ENCODE measurements at places on chromosomes 5 and 9. TPM values are rescaled to one million over a fixed set of nuclear protein-coding genes. Genes with fewer than 3 reads are reported as not detected.

- H3K4me1 ChIP-seq, result peaks cover 15% of the 10 kb centered on the region
- H3K27ac ChIP-seq, result no peak overlapping the region
- H3K4me3 ChIP-seq, result no peak overlapping the region
- H3K36me3 ChIP-seq, result no peaks in the 10 kb centered on the region
These were observed 219.9 kb downstream of the SEMA6A start for GRCh38 chr5:116354699-116355098.

DNA sequence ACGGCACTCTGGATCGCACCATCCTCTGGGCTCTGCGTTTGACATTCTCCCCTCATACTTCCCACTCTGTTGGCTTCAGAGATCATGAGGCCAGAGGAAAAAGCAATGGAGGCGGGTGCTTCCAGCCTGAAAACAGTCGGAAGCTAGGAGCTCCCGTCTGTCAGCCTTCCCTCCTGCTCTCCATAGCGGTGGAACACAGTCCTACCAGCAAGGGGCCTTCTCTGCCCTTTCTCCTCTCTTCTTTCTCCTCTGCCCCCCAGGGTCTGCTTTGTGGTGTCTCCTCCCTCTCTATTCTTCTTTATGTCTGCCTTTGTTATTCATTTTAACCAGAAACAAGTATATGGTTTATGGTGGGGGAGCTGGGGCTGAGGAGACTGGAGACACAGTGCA, 152.5 kb upstream of the NFIB start:
- H3K4me3 ChIP-seq, result no peak overlapping the region
- H3K4me1 ChIP-seq, result no peaks in the 10 kb centered on the region
- no peak for DNase-seq
- no peaks in the 10 kb centered on the region for H3K36me3 ChIP-seq

Gene CRB2
- 0.15 TPM for polyA plus RNA-seq

GRCh38 chr9:76808636-76809035, 44.4 kb downstream of the PCA3 start:
- DNase-seq, result no peak
- no peak overlapping the region for H3K27ac ChIP-seq
- H3K4me1 ChIP-seq, result no peaks in the 10 kb centered on the region
- no peak overlapping the region for H3K4me3 ChIP-seq
- no peaks in the 10 kb centered on the region for H3K36me3 ChIP-seq

DNA sequence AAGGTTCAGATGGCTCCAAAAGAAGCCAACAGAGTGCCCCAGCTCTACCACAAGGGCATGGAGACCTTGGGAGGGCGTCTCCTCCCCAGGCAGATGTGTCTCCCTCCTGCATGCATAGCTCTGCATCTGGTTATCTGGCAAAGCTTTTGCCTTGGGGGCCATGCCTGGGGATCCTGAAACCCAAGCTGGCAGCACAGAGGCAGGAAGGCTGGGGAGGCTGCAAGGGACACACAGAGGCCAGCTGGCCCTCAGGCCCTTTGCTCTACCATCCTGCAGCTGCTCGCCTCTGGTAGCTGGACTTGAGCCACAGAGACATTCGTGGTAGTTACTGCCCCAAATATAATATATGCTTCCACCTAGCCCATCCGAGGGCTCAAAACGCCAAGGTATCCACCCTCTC, 3.9 kb downstream of the SEPTIN8 start:
- H3K4me3 ChIP-seq, result no peak overlapping the region
- peak; percentile 39 for DNase-seq

DNA sequence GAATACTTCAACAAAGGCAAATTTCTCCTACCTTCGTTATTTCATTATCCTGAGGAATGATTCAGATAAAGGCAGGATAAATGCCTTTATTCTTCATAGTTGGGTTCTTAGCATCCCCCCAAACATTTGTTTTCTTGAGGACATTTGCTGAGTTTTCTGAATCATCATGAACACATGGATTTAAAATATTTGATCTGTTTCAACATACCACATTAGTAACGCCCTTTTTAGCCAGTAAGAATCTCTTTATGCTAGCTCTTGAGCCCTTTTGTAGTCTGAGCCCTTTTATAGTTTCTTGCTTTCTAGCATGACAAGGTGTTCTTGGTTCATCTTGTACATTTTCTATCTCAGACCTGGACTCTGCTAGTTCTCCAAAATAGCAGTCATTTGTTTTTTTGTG, 27.9 kb downstream of the SKIC3 start:
- H3K4me3 ChIP-seq, result no peak overlapping the region
- H3K27ac ChIP-seq, result no peak overlapping the region
- no peak for DNase-seq

DNA sequence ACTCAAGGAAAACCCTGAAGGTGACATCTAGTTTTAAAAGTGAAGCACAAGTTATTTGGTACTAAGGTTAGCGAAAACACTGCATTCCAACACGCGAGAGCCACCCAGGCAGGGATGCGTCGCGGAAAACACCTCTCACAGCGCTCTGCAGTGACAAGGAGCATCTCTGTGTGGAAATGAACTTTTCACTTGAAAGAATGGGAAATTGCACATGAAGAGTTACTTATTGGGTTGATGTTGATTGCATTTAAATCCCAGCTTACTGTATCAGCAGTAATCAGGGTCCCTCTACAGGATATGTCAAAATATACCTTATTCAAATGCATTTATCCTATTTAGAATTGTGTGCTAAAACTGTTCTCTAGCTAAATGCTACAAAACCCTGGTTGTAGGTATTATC, 144.4 kb downstream of the BNC2 start:
- DNase-seq, result peak; percentile 85
- H3K36me3 ChIP-seq, result no peaks in the 10 kb centered on the region
- H3K27me3 ChIP-seq, result no peaks in the 10 kb centered on the region
- peak overlapping the region; percentile 74 for H3K27ac ChIP-seq
- peaks cover 8% of the 10 kb centered on the region for H3K4me1 ChIP-seq
- H3K4me3 ChIP-seq, result peak overlapping the region; percentile 55
